Testis (tissue), 5 donors: ENCODE measurements at places on chromosomes 11 and 22. TPM values are rescaled to one million over a fixed set of nuclear protein-coding genes. Genes with fewer than 3 reads are reported as not detected.

The USP2 gene
- 100 TPM for total RNA-seq

The OR8A1 gene
- total RNA-seq = 0.50 TPM

The SEPTIN5 gene
- 89.3 TPM for total RNA-seq

- no peak for DNase-seq
Observed at GRCh38 chr22:27975381-27976013, 56.4 kb upstream of the PITPNB start.

- DNase-seq = no peak
Observed at GRCh38 chr11:13317293-13318080, 39.9 kb downstream of the BMAL1 start.

DNA sequence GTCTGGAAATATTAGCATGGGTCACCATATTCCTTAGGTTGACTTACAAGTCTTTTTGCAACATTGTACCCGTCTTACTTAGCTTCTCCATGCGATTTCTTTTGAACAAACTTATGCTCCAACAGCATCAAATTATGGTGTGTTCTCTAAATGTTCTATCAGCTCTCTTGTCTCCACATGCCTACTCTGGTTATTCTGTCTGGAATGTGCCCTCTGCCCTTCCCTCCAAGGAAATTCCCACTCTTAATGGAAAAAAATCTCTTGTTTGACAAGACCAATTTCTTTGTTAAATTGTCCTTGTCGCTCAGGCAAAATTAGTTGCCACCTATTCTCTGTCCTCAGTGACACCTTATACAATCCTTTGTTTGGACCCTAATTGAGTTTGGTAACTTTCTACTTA is 522.8 kb upstream of the LUZP2 start:
- no peak for DNase-seq

The MB gene
- 2.2 TPM for total RNA-seq

The TENM4 gene
- total RNA-seq = 17.9 TPM

DNA sequence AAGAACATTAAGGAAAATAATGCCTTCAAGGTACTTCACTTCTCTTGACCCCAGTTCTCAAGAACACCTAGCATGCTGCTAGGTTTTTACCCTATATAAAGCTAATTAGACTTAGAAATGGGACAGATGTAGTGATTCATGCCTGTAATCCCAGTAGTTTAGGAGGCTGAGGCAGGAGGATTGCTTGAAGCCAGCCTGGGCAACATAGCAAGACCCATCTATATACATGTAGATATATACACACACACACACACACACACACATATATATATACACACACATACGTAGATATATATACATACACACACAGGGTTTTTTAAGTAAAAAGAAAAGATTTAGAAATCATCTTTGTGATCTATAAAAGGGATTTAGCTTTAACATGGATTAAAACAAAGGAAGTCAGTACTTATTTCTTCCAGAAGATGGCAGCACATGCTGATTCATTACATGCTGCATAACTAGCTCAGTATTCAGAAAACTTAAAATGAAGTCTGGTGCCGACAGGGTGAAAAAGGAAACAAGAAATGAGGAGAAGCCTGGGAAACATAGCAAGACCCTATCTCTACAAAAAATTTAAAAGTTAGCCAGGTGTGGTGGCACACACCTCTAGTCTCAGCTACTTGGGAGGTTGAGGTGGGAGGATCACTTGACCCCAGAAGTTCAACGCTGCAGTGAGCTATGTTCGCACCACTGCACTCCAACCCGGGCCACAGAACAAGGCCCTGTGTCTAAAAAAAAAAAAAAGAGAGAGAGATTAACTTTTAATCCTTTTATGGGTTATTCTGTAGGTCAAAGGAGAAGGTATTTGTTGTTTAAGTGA is 28.5 kb upstream of the RBX1 start:
- DNase-seq = no peak

GRCh38 chr11:76768088-76768908 is 14.9 kb upstream of the TSKU start:
- DNase-seq = no peak

GRCh38 chr11:19817265-19817851 is 104.7 kb downstream of the NAV2 start:
- DNase-seq = no peak

- no peak for DNase-seq
Observed at GRCh38 chr11:61793083-61793828, 545 bp downstream of the FEN1 start.

GRCh38 chr22:19631899-19632667 is 82.2 kb upstream of the SEPTIN5 start:
- peak; percentile 45 for DNase-seq

DNA sequence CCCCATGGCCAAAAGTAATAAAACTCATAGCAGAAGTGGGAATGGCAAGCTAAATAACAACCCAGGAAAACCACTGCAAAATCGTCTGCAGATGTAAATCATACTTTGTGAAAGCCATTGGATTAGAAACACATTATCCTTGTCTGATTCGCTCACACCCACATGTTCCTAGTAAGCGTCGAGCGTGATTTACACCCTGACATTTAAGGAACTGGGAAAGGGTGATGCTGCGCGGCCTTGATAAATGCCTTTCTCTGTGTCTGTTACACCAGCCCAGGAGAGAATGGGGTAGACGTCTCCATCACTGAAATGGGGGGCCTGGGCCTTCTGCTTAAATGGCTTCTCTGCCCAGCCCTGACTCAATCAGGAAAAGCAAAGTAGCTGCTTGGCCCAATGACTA is 162.7 kb downstream of the NTM start:
- no peak for DNase-seq

The OR52J3 gene
- not detected for total RNA-seq

DNA sequence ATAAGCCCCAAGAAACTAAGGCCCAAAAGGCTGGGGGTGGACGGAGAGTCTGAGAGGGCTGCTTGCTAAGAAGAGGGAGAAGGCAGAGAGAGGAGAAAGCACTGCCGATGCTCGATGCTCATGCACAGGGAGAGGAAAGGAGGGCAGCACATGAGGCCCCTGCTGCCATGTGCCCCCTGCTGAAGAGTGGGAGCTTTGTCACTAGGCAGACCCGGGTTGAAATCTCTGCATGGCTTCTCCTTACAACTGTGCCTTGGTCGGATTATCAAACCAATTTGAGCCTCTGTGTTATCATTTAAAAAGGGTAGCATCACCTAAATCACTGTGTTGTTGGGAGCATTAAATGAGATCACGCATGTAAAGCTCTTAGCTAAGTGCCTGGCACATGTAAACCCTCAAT is 330.5 kb downstream of the NXPE2 start:
- no peak for DNase-seq
